Uterine smooth muscle cell (primary cell): ENCODE measurements at places on chromosomes 7 and 10. TPM values are rescaled to one million over a fixed set of nuclear protein-coding genes. Genes with fewer than 3 reads are reported as not detected.

The NEBL gene
- total RNA-seq = 0.12 and 0.22 TPM in 2 replicates

The PDE6C gene
- not detected in 2 replicates for total RNA-seq

The RARRES2 gene
- 3.3 and 27.1 TPM in 2 replicates for total RNA-seq

The DKK1 gene
- total RNA-seq = 292 and 421 TPM in 2 replicates

The ATP6V0A4 gene
- total RNA-seq = under 0.01 TPM in 2 replicates

The PBLD gene
- 3.0 and 3.7 TPM in 2 replicates for total RNA-seq

The MYOF gene
- 250 and 346 TPM in 2 replicates for total RNA-seq

The SFRP5 gene
- total RNA-seq = not detected in 2 replicates

The MUC3A gene
- total RNA-seq = under 0.01 TPM in 1 of 2 replicates, not detected in the other

The UTF1 gene
- total RNA-seq = 0.12 TPM in 1 of 2 replicates, not detected in the other

The AASS gene
- total RNA-seq = 31.1 and 40.1 TPM in 2 replicates

The RELN gene
- total RNA-seq = 6.5 and 14.9 TPM in 2 replicates

The CHCHD1 gene
- 17.5 and 19.4 TPM in 2 replicates for total RNA-seq

The COMTD1 gene
- total RNA-seq = 4.9 and 7.2 TPM in 2 replicates

The MSMB gene
- 0.62 TPM in 1 of 2 replicates, not detected in the other for total RNA-seq

The UPK3B gene
- not detected in 2 replicates for total RNA-seq

The ALOX5 gene
- not detected in 2 replicates for total RNA-seq

The CHAT gene
- not detected in 2 replicates for total RNA-seq

The NUTM2A gene
- total RNA-seq = 0.62 TPM in 1 of 2 replicates, not detected in the other

The ADAM12 gene
- 40.8 and 119 TPM in 2 replicates for total RNA-seq

The JAKMIP3 gene
- total RNA-seq = 0.11 and 0.25 TPM in 2 replicates

The BRAF gene
- total RNA-seq = 17.6 and 23.7 TPM in 2 replicates

The MRPS16 gene
- 77.2 and 92.7 TPM in 2 replicates for total RNA-seq

The ZFYVE27 gene
- total RNA-seq = 24.3 and 28.9 TPM in 2 replicates

The LIPF gene
- total RNA-seq = not detected in 2 replicates

The PDGFA gene
- 7.3 and 20.4 TPM in 2 replicates for total RNA-seq

The CH25H gene
- total RNA-seq = 0.25 TPM in 1 of 2 replicates, not detected in the other

The PRLHR gene
- 0.12 TPM in 1 of 2 replicates, not detected in the other for total RNA-seq

The TUBB8 gene
- total RNA-seq = not detected in 2 replicates

The TMEM270 gene
- not detected in 2 replicates for total RNA-seq

The ZWINT gene
- 25.2 and 85.9 TPM in 2 replicates for total RNA-seq

The CUBN gene
- 0.87 and 1.5 TPM in 2 replicates for total RNA-seq

The TAF5 gene
- 4.2 and 7.7 TPM in 2 replicates for total RNA-seq

The OR2AE1 gene
- total RNA-seq = 0.11 and 0.12 TPM in 2 replicates

The NPY4R gene
- total RNA-seq = 0.50 TPM in 1 of 2 replicates, not detected in the other

The NYAP1 gene
- 1.2 and 2.5 TPM in 2 replicates for total RNA-seq

The AKR1D1 gene
- total RNA-seq = under 0.01 TPM in 1 of 2 replicates, not detected in the other

The AKR1B15 gene
- not detected in 2 replicates for total RNA-seq
